ENCODE measurements at places on chromosomes 3 and 15.

DNA sequence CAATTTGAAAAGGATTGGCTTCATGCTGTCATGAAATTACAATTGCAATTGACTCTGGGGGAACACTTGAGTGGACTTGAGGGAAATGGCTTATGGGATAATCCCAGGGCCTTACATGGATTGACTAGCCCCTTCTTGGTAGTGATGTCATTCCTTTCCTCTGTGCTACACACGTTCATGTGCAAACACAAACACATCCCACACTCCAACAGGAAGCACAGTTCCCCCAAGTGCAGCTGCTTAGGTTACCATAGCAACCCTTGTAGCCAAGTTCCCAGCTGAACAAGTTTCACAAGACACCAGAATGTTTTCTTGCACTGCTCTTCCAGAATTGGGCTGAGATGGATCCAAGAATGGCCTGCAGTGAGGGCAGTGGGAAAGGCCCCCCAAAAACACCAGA lies 217.0 kb downstream of the ZNF621 start:
- DNase-seq = no peak

DNA sequence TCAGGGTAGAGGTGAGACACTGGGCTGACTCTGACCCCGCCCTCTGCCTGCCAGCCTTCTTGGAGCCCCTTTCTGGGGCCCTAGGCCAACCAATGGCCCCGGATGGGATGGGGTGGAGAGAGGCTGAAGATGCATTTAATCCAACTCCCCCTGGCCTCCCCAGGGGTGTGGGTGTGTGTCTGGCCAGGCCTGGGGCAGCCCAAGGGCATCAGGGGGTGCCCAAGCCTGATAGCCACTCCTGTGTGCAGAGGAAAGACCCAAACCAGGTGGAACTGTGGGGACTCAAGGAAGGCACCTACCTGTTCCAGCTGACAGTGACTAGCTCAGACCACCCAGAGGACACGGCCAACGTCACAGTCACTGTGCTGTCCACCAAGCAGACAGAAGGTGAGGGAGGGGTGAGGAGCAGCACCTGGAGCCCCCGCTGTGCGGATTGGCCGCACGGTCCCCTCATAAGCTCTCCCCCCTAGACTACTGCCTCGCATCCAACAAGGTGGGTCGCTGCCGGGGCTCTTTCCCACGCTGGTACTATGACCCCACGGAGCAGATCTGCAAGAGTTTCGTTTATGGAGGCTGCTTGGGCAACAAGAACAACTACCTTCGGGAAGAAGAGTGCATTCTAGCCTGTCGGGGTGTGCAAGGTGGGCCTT lies 9.5 kb downstream of the SPINT1 start:
- no peak for DNase-seq

- no peak for DNase-seq
Observed at GRCh38 chr3:195079636-195080035, 191.3 kb downstream of the XXYLT1 start.

DNA sequence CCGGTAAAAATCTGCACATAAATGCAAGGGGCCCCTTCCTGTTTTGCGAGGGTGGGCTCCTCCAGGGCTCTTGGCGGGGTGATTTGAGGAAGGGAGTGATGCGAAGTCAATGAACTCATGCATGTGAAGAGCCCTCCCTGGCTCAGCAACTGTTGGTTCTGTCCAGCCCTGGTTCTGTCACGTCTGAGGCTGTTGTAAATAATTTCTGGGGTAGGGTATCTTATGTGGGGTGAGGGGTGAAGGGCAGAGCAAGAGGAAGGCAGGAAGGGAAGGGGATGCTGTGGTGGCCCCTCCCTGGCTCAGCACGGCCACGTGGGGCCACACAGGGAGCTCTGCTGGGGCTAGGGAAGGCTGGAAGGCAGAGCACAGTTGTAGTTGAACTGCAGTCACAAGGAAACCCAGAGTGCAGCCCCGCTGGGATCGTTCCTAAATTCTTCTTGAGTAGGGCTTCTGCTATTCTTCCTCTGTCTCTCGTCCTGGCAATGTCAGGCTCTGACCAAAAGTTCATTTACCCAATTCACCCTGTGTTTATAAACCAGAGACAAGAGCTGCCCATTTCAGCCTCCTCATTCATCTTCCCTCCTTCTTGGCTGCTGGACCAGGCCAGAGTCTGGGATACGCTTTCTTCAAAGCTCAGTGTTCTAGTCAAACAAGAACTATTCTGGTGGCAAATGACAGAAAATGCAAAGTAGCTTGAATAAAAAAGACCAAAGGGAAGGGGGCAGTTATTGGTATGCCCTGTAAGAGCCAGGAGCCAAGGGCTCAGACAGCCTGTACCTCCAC lies 14.8 kb upstream of the TOPBP1 start:
- DNase-seq = no peak

GRCh38 chr3:152772674-152773225 lies 62.2 kb upstream of the P2RY1 start:
- no peak for DNase-seq

- no peak for DNase-seq
Observed at GRCh38 chr15:96599268-96599667, 268.8 kb downstream of the NR2F2 start.

DNA sequence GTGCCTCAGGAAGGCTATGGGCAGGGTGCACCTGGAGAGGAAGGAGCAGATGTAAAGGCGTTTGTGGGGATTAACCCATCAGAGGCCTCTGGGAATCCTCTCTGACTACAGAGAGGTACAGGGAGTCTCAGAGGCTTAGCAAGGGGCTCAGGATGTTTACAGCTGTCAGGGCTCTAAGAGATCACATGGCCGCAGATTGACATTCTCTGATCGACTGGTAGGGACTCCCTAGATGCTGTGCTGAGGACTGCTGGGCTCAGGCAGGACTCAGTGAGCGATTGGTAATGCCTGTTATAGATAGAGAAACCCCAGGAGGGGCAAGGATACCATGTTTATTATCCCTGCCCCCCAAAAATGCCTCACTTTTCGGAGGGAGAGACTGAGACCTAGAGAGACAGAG lies 103.5 kb downstream of the CORO2B start:
- DNase-seq = peak; percentile 93

DNA sequence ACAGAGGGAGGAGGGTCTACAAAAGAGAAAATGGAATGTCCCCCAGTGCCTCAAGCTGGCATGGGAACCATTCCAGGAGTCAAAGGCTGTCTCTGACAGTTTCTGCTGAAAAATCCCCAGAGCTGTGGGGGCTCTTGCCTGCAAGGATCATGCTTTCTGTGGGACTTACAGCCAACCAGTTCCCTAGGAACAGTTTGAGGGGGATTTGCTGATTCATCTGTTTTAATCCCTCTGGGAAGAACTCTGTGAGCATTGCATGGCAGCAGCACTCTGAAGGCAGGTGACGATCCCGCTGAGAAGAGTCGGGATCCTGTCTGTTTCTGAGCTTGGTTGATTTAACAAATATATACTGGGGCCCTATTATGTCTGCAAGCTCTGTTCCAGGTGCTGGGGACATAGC lies 176.0 kb downstream of the SSR3 start:
- peak; percentile 12 for DNase-seq

DNA sequence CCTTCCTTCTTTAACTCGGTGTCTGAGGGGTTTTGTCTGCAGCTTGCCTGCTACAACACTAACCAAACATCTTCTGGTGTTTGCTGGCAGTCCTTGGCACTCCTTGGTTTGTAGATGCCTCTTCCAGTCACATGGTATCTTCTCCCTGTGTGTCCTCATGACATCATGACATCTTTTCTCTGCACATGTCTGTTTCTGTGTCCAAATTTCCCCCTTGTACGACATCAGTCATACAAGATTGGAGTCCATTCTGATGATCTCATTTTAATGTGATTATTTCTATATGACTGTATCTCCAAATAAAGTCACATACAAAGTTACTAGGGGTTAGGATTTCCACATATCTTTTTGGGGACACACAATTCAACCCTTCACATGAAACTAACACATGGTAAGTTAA lies 152.3 kb upstream of the LRRN1 start:
- DNase-seq = no peak

- no peak for DNase-seq
Observed at GRCh38 chr3:100384733-100385525, 16.0 kb downstream of the TOMM70 start.

DNA sequence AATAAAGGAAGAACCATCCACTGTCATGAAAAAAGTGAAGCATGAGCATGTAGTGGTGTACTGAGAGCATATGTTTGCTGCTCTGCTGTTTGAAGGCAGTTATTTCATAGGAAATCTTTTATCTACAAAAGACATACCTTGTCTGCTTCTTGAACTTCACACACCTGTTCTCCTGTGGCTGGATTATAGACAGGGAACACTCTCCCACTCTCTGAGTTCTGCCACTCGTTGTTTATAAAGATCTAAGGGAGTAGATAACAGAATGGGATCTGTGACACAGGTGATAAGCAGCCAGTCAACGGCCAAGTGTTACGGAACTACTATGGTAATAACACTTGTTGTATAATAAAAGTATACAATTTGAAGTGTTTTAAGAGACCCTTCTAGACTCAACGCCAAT lies 51.5 kb downstream of the ALDH1A2 start:
- DNase-seq = no peak

- no peak for DNase-seq
Observed at GRCh38 chr3:43410592-43410991, 124.3 kb downstream of the SNRK start.

DNA sequence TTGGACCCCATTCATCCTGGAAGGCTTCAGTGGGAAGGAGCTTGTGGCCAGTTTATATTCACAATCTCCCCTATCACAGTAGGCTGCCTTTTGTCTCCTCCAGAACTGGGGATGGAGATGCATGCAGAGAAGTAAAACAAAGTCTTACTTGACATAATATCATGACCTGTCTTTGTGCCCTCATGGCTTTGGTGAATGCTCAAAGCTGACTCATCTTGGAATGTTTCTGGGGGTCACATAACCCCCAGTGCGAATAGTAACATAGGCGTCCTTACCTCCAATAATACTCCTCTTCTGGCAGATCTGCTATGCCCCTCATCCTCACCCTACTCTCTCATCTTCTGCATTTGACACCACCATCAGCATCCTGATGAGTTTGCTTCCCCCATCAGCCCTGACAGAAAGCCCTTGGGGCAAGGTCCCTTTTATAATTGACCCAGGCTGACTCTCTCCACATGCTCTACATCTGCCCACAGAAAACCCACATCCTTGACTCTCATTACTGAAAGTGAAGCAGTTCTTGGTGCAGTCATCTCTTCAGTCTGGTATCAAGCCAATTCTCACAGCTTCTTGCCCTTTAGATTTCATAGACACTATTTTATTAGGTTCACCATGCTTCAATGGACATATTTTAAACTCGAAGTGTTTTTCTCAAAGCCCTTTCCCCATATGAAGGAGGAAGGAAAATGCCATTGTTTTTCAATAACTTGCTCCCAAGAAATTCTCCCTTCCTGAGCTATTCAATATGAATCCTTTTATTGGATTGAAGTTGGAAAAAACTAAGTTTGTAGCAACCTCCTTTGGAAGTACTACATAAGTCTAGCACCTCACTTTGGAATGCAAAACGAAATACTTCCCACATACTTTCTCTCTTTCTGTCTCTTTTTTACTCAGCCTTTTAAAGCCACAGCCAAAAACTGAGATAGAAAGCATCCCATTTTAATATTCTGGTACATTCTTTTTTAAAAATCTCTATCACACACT lies 36.6 kb downstream of the OSTN start:
- no peak for DNase-seq

DNA sequence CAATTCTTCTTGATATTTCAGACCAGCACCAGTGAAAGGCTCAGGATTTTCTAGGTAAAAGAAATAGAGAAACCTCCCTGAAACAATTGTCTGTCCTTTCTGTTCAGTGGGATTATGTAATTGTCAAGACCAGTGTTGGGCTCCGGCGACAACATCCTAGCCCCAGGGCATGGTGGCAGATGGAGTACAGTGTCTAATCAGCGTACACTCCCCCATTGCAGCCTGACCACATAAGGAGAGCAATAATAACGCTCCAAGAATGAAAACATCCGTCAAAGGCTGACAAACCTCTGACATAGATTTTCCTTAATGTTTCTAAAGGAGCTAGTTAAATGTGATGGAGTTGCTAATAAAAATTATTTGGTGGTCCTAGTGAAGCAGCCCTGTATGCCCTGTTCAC lies 144.6 kb downstream of the EBLN2 start:
- DNase-seq = no peak

DNA sequence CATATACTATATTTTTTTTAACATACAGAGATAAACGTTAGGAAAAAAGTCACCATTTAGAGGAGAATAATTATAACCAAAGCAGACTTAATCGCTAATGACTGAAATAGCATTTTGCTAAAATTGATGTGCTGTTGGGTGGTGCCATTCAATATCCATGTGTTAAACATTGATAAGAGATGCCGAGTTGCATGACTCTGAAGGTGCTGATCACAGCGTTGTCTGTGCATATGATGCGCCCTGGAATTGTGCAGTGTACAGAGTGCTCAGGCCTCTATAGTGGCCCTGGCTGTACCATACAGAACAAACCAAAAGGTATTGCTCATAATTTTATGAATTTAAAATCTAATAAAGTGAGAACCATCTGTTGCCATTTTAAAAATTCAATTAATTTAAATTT lies 168.3 kb downstream of the MEIS2 start:
- DNase-seq = no peak

DNA sequence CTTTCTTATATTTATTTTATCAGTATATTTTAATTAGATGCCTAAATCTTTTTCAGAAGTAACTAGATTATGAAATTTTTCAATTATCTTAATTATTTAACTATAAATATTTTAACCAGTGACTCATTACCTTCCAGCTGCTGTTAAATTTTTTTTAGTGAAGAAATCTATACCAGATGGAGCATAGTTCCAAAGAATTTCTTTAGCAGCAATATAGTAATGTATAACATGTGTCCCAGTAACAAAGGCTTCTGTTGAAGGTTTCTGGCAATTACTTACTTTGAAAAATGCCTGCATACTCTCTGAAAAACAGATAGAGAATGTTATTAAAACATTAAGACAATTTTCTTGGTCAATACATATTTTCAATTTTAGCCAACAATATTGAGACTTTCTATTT lies 45.1 kb upstream of the CP start:
- DNase-seq = no peak

- no peak for DNase-seq
Observed at GRCh38 chr3:111326144-111326995, 215.6 kb upstream of the CD96 start.

DNA sequence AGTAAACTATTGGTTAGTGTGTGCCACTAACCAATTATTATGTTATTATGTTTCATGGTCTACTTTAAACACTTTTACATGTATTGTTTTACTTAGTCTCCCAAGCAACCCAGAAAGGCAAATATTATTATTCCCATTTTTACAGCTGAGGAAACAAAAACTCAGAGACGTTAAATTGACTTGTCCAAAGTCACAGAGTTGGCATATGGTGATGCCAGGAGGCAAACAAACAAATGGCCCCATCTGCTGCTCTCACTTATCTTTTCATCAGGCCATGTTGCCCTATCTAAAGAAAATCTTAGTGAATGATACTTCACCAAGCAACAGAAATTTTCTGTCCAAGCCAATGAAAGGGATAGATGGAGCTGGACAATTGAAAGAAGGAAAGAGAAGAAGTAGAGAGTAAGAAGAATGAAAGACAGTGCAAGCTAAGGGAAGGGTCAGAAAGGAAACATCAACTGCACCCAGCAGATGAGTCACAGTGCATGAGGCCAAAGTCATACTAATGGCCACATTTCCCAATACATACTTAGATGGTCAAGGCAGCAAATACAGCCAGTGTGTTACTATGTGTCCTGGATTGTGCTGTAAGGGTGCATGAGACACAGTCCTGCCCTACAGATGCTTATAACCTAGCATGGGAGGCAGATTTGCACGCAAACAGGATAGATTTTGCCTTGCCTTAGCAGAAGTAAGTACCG lies 266.9 kb downstream of the KCNMB2 start:
- DNase-seq = no peak

All from WERI-Rb-1 (cell line).